ENCODE measurements at places on chromosomes 4 and X.

DNA sequence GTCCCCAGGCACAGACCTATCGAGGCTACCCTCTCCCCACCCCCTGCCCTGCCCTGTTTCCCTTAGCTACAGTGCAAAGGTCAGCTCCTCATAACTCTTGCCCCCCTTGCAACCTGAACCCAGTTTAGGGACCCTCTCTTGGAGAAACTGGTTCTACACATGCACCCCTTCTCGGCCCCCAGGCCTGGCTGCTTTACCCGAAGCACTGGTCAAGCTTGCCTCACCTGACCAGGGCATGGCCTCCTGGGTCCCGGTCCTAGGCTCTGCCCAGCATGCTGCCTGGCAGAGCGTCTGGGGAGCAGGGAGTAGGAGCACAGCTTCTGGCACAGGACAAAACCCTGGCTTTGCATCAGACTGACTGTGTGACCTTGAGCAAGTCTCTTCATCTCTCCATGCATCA is 28.0 kb downstream of the ZNF185 start:
- no peak for DNase-seq

- DNase-seq = no peak
Measured at GRCh38 chr4:110540982-110541451, 65.1 kb downstream of the ENPEP start.

GRCh38 chr4:111997785-111998184 is 147.5 kb upstream of the FAM241A start:
- no peak for DNase-seq

- peak; percentile 70 for DNase-seq
Measured at GRCh38 chr4:93199492-93199891, 629.1 kb upstream of the ATOH1 start.

GRCh38 chr4:27684610-27685011 is 824.0 kb downstream of the STIM2 start:
- DNase-seq = peak; percentile 69

GRCh38 chr4:121308328-121308663 is 72.5 kb downstream of the QRFPR start:
- DNase-seq = peak; percentile 27

DNA sequence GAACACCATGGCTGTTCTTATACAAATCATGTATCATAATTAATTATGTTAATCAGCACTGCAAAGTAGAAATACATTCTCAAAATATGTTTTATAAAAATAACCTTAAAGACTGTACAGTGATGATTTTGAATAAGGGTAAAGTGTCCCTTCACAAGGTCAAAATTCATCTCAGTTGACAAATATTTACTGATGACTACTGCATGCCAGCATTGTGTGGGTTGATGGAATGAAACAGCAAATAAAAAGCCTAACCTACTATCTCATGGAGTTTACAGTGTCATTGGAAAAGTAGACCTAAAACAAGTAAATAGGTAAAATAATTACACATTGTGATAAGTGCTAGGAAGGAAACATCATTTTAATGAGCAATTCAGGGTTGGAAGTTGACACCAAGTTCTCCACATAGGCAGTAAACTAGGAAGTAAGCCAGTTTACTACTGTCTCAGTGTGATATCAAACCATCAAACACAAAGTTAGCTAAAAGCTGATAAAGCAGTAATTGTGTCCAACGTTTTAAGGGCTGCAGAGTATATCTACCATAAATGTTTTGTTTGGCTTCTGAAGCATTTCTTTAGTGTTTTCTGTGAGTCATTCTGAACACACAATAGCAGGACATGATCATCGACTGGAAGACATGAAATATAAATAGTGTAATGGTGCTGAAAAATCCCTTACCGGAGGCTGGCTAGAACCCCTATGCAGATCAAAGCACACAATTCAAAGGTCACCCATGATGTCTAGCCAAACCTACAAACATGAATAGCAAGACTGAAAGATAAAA is 221.8 kb downstream of the DACH2 start:
- no peak for DNase-seq

DNA sequence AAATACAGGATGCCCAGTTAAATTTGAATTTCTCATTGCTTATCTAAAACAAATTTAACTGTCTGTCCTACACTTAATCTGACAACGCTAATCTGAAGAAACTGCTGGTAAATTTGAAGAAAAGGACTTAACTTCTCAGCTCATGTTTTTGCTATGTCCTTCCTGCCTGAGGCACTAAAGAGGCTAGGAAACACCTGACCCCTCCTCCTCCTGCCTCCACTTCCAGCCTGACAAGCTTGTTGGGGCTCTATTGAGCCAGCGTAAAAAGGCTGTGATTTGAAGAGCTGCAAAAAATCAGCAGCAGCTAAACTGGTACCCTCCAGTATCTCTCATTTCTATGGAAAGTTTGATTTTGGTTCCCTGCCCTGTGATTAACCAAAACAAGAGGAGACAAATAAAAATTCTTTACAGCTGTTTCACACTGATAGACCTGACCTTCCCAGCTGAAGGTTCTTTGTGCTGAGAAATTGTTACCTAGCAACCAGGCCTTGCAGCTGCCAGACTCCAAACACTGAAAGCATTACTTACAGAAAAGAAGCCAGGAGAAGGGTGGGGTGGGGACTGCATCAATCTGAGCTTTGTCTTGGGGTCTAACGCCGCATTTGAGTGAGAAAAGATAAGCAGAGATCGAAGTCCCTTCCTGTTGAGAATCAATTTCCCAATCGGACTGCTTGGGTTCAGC is 35.0 kb downstream of the DCX start:
- DNase-seq = no peak

- DNase-seq = no peak
Measured at GRCh38 chr4:7801001-7801400, 138.7 kb downstream of the AFAP1 start.

DNA sequence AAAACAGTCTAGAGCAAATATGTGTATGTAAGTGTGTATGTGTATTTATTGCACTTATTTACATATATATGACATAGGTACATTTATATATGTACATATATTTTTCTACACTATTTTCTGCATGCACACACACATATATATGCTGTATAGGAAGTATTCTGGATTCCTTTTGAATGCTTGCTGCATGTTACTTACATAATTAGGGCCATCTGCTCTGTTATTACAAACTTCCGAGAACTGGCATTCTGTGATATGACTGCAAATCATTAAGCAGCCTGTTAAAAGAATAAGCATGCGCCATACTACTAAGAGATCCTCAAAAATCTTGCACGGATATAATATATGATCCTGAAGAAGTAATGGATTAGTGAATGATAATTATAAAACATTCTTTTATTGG is 1157.6 kb upstream of the TENM3 start:
- DNase-seq = no peak

DNA sequence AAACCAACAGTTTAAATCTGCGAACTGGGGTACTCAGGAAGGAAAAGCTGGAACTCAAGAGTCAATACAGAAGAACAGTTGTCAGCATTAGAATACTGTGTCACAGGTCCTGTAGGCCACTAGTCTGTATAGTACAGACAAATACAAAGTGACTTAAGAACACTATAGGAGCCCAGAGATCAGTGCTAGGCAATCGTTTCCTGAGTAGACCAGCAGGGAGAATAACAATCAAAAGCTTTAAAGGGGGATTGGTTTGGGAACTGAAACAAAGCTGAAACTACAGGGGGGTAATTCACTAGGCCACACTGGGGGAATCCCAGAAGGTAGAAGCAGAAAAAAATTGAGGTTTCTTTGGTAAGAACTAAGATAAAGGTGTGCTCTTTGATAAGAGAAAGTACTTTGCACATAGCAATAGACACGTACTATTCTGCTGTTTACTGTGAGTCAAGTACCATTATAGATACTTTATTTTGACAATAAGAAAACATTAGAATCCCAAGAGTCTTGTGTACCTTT is 339.7 kb downstream of the PCDH19 start:
- peak; percentile 1 for DNase-seq

DNA sequence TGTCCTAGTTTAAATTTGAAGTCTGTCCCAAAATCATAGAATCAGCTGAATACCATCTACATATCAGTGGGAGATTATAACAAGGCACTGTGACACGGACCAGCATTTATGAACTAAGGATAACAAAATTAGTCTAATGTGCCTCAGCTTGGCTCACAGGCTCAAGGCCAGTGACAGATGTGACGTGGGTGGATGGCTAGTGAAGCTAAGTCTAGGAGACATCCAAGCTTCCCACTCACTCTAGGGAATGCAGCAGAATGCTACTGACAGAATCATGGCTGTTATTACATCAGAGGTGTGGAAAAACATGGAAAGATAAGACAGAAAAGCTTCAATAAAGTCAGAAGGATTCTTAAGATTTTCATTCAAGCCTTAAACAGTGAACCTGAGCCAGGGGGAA is 329.9 kb downstream of the NAF1 start:
- DNase-seq = no peak

DNA sequence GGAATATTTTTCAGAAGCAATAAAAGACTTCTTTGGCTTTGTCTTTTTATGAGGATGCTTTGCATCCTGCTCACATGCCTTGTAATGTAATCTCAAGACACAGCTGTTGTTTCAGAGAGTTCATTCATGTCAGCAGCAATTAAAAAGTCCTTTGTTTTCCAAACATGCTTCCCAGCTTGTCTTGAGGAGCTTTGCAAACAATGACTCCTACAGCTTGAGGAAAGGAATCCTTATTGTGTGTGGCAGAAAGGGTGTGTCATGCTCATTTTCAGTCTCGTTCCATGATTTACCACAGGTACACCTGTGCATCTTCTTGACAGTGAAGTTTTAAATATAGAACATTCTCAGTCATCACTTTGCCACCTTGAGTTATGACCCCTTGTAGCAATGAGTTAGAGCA is 139.2 kb upstream of the AADAT start:
- DNase-seq = no peak

DNA sequence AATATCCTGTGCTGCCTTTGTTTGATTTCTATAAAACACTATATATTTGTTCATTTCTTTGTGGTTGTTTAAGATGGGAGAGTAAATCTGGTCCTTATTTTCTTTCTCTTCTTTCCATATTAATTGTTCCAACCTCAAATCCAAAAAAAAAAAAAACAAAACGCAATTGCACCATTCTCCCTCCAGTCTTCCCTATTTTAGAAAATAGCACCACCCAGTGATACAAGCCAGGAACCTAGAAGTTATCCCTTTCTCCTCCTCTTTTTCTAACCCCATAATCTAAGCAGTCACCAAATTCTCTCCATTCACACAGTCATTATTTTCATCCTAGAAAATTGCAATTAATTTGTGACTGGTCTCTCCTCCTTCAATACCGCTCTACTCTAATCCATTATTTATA is 107.8 kb downstream of the GABRA3 start:
- peak; percentile 38 for DNase-seq

DNA sequence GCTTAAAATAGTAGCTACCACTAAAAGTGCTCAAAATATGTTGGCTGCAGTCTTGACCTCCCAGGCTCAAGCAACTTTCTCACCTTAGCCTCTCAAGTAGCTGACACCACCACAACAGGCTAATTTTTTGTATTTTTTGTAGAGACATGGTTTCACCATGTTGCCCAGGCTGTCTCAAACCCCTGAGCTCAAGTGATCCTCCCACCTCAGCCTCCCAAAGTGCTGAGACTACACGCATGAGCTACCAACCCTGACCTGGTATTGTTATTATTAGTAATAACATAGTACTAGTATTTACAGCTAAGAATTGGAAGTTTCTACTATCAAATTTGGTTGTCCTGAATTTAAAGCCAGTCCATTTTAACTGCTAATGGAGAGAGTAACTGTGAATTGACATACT is 18.0 kb downstream of the STAP1 start:
- no peak for DNase-seq

GRCh38 chrX:302975-303374 is 15.6 kb downstream of the GTPBP6 start:
- no peak for DNase-seq

GRCh38 chr4:70564033-70564432 is 28.0 kb upstream of the AMBN start:
- no peak for DNase-seq

DNA sequence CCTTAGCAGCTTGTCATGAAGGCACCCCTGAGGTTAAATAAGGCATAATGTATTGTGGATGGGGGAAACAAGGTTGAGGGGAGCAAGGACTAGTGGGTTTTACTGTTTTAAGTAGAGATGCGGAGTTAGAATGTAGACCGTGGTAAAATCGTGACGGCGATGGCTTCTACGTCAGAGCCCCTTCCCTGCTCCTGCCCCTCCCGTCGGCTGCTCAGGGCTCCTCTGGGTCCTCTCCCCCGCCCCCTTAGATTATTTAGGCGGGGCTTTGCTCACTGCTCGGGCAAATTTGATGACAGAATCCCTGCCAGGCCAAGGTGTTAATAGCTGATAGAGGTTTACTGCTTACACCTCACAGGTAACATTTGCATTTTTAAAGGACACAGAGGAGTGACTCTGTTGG is 2.3 kb downstream of the FRMPD3 start:
- no peak for DNase-seq

GRCh38 chr4:140255927-140256326 is 101.9 kb upstream of the MAML3 start:
- no peak for DNase-seq

GRCh38 chr4:23759066-23759465 is 130.8 kb downstream of the PPARGC1A start:
- no peak for DNase-seq

GRCh38 chrX:130211415-130212186 is 39.8 kb downstream of the RAB33A start:
- DNase-seq = no peak

- peak; percentile 12 for DNase-seq
Measured at GRCh38 chr4:34362654-34363053, 1881.7 kb downstream of the ARAP2 start.

Data from OCI-M1 (cell line).